ENCODE measurements at places on chromosomes 6 and 20. TPM values are rescaled to one million over a fixed set of nuclear protein-coding genes. Genes with fewer than 3 reads are reported as not detected.

Gene TP53INP2
- 2.2 TPM for total RNA-seq

Gene DDRGK1
- 81.4 TPM for total RNA-seq

Gene TLDC2
- not detected for total RNA-seq

Gene ARHGAP40
- total RNA-seq: 0.61 TPM

Gene SLC17A1
- total RNA-seq: not detected

Gene ZBP1
- not detected for total RNA-seq

Gene KHDC1
- total RNA-seq: 1.5 TPM

Gene CD2AP
- 29.7 TPM for total RNA-seq

Gene TXLNB
- not detected for total RNA-seq

Gene RRAGD
- total RNA-seq: 3.0 TPM

Gene WFDC10B
- not detected for total RNA-seq

Gene PKHD1
- not detected for total RNA-seq

Gene RAB44
- not detected for total RNA-seq

Gene MATN4
- not detected for total RNA-seq

Gene OR12D3
- not detected for total RNA-seq

Gene PKIB
- total RNA-seq: not detected

Gene PREX1
- 0.12 TPM for total RNA-seq

Gene PTPRT
- not detected for total RNA-seq

Gene MUC22
- not detected for total RNA-seq

Gene TINAG
- total RNA-seq: not detected

Gene ULBP2
- 4.5 TPM for total RNA-seq

Gene BPIFB4
- total RNA-seq: not detected

Gene DOK5
- total RNA-seq: not detected

Gene TNFAIP3
- 94.8 TPM for total RNA-seq

Gene ZC3H12D
- 0.02 TPM for total RNA-seq

Gene C6orf58
- not detected for total RNA-seq

Gene NTSR1
- 19.3 TPM for total RNA-seq

Gene HLA-DRB1
- total RNA-seq: 0.42 TPM

Gene CD93
- total RNA-seq: not detected

Gene RIPPLY2
- total RNA-seq: not detected

Gene PLEKHG1
- 0.06 TPM for total RNA-seq

Gene PGC
- total RNA-seq: not detected

Gene NMBR
- not detected for total RNA-seq

Gene SAMD5
- 11.5 TPM for total RNA-seq

Gene TFAP2A
- 14.2 TPM for total RNA-seq

Gene ADTRP
- total RNA-seq: not detected

Gene VWA7
- 0.47 TPM for total RNA-seq

Gene TAAR1
- total RNA-seq: not detected

Gene OVOL2
- total RNA-seq: not detected

Gene IL17A
- total RNA-seq: not detected

Gene HCRTR2
- total RNA-seq: not detected

Data from NCI-H460 (cell line).